Motor neuron (in vitro differentiated cells): ENCODE measurements at places on chromosomes 7 and 10. TPM values are rescaled to one million over a fixed set of nuclear protein-coding genes. Genes with fewer than 3 reads are reported as not detected.

Gene OPN1SW
- not detected in 2 replicates for total RNA-seq

Gene SIRT1
- 16.7 and 17.2 TPM in 2 replicates for total RNA-seq

Gene HOXA6
- 3.6 and 4.4 TPM in 2 replicates for total RNA-seq

Gene KLLN
- total RNA-seq, result 1.3 and 1.5 TPM in 2 replicates

Gene CABCOCO1
- 0.87 and 1.3 TPM in 2 replicates for total RNA-seq

Gene PIP
- not detected in 2 replicates for total RNA-seq

Gene COL28A1
- total RNA-seq, result 0.10 TPM in 1 of 2 replicates, not detected in the other

Gene HPSE2
- total RNA-seq, result 0.89 TPM in 1 of 2 replicates, not detected in the other

Gene BZW2
- total RNA-seq, result 98.1 and 101 TPM in 2 replicates

Gene OR2A5
- 0.13 and 0.18 TPM in 2 replicates for total RNA-seq

Gene NKX1-2
- total RNA-seq, result not detected in 2 replicates

Gene GHRHR
- 2.2 TPM in 1 of 2 replicates, not detected in the other for total RNA-seq

Gene HIP1
- total RNA-seq, result 1.5 and 1.8 TPM in 2 replicates

Gene STEAP2
- total RNA-seq, result 8.6 and 9.4 TPM in 2 replicates

Gene FAM237B
- 0.16 and 0.19 TPM in 2 replicates for total RNA-seq

Gene TMEM196
- total RNA-seq, result 0.13 and 0.39 TPM in 2 replicates

Gene DLG5
- total RNA-seq, result 62.7 and 81.3 TPM in 2 replicates

Gene SP8
- 0.49 and 0.56 TPM in 2 replicates for total RNA-seq

Gene NUTM2E
- total RNA-seq, result 1.7 and 2.0 TPM in 2 replicates

Gene RAB11FIP2
- 27.3 and 29.7 TPM in 2 replicates for total RNA-seq

Gene COBL
- total RNA-seq, result 3.4 and 16.2 TPM in 2 replicates

Gene AGBL3
- total RNA-seq, result 1.9 and 2.7 TPM in 2 replicates

Gene ARHGEF35
- 0.58 TPM in 1 of 2 replicates, not detected in the other for total RNA-seq

Gene MUC12
- 3.4 and 3.5 TPM in 2 replicates for total RNA-seq

Gene MRPL32
- total RNA-seq, result 74.1 and 84.9 TPM in 2 replicates

Gene XRCC2
- total RNA-seq, result 0.83 and 1.2 TPM in 2 replicates

Gene NME8
- total RNA-seq, result not detected in 2 replicates

Gene LRRN3
- total RNA-seq, result 61.6 and 62.2 TPM in 2 replicates

Gene BRI3
- 48.7 and 58.5 TPM in 2 replicates for total RNA-seq

Gene FUOM
- 3.3 and 4.2 TPM in 2 replicates for total RNA-seq

Gene STAG3
- 12.3 and 15.9 TPM in 2 replicates for total RNA-seq

Gene MACC1
- 0.08 and 0.09 TPM in 2 replicates for total RNA-seq

Gene TYW1B
- total RNA-seq, result 4.1 and 4.3 TPM in 2 replicates

Gene NUDT5
- total RNA-seq, result 79.2 and 80.6 TPM in 2 replicates

Gene ACSL5
- 5.3 TPM in 2 replicates for total RNA-seq

Gene CDC14C
- total RNA-seq, result 0.21 TPM in 1 of 2 replicates, not detected in the other

Gene MYOF
- 0.29 and 0.68 TPM in 2 replicates for total RNA-seq

Gene WEE2
- 0.33 and 0.49 TPM in 2 replicates for total RNA-seq

Gene ELFN1
- 5.9 and 7.8 TPM in 2 replicates for total RNA-seq

Gene VTI1A
- total RNA-seq, result 38.7 and 50.0 TPM in 2 replicates

Gene VAX1
- 1.0 TPM in 1 of 2 replicates, not detected in the other for total RNA-seq

Gene HKDC1
- total RNA-seq, result 4.6 and 7.3 TPM in 2 replicates

Gene ZPBP
- total RNA-seq, result not detected in 2 replicates

Gene LBX1
- 52.7 and 58.6 TPM in 2 replicates for total RNA-seq

Gene TRIM50
- total RNA-seq, result 1.5 TPM in 1 of 2 replicates, not detected in the other
